ENCODE measurements at places on chromosomes 6 and 20.

GRCh38 chr6:93293460-93293859, 125.9 kb downstream of the EPHA7 start:
- DNase-seq: no peak

GRCh38 chr20:62401331-62401779, 5.7 kb downstream of the CABLES2 start:
- no peak for DNase-seq

- no peak for DNase-seq
Observed at GRCh38 chr20:15886250-15886649, 687.0 kb downstream of the KIF16B start.

DNA sequence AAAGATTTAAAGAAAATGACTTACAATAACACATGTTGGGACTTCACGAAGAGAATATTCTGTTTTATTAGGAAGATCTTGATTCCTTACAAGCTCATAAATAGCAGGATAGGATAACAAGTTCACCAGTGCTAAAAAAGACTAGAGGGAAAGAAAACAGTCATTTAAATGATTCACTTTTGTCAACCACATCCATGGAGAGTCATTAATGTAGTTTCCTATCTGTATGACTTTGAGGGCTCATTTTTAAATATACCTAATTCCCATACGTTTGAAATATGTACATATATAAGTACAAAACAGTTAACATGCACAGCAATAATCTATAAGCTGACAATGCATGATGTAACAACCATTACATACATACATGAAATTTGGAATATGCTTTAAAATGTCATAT, 111.1 kb downstream of the TBC1D32 start:
- DNase-seq: no peak

DNA sequence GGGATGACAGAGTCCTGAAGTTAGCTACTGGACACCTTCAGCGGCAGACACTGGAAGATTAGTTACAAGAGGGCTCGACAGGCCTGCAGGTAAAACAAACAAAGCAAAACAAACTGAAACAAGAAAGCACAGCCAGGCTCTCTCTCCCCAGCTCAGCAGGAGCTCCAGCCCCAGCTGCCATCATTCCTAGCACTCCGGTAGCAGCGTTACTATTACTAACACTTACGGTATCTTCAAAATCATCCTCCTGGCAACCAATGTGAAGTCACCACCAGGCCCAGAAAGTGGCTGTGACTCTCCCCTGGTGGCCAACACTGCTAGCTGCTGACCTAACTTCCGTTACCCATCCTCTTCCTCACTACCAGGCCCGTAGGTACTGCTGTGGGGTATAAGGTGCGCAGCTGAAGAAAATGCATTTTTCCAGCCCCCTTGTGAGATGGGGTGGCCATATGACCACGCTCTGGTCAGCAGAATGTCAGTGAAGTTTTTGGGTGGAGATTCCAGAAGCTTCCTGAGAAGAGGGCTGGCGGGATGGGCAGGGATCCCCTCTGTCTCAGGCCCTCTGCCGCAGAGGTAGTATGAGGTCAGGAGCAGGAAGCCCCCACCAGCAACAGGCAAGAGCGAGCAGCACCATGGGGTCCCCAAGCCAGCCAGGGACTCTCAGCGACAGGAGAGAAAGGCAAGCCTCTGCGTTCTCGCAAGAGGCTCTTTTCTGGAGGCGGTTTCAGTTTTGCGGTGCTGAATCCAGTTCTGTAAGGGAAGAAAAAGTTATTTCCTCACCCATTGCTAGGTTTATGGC, 37.4 kb upstream of the TBXT start:
- no peak for DNase-seq

- no peak for DNase-seq
Observed at GRCh38 chr6:105609375-105609991, 206.6 kb upstream of the PREP start.

- DNase-seq: no peak
Observed at GRCh38 chr20:8414586-8415274, 282.7 kb downstream of the PLCB1 start.

DNA sequence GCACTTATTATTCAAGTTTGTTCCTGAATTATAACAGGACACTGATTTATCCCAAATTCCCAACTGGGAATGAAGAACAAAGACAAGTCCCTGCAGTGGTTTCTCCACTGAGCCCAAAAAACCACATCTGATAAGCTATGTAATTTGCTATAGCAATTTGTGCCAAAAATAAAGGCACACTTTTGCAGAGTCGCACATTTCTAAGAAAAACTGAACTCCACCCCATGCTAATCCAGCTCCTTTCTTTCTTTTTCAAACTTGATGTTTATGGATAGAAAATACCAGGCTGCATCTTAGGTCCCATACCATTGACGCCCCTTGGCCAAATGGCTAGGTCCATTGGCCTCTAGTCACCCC, 170.2 kb upstream of the CITED2 start:
- no peak for DNase-seq

- DNase-seq: no peak
Observed at GRCh38 chr6:15521582-15521981, 141.2 kb downstream of the DTNBP1 start.

- peak; percentile 3 for DNase-seq
Observed at GRCh38 chr20:61117725-61118124, 134.3 kb upstream of the CDH4 start.

- DNase-seq: no peak
Observed at GRCh38 chr20:11117808-11118528, 444.2 kb upstream of the JAG1 start.

- DNase-seq: no peak
Observed at GRCh38 chr6:39931607-39932006, 2.7 kb downstream of the MOCS1 start.

DNA sequence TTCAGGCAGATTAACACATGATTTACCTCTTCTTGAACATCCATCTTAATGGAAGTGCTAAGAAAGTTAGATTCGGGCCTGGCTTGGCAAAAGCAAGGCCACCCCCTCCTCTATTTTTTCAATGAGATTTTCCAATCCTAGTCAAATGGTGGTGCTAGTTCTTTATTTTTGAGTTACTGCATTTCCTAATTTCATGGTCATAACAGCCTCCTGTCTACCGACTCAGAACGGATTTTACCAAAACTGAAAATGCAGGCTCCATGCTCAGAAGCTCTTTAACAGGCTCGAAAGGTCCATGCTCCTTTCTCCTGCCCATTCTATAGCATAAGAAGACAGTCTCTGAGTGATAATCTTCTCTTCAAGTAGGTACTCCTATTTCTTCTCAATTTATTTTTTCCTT, 117.2 kb upstream of the ESR1 start:
- DNase-seq: no peak

DNA sequence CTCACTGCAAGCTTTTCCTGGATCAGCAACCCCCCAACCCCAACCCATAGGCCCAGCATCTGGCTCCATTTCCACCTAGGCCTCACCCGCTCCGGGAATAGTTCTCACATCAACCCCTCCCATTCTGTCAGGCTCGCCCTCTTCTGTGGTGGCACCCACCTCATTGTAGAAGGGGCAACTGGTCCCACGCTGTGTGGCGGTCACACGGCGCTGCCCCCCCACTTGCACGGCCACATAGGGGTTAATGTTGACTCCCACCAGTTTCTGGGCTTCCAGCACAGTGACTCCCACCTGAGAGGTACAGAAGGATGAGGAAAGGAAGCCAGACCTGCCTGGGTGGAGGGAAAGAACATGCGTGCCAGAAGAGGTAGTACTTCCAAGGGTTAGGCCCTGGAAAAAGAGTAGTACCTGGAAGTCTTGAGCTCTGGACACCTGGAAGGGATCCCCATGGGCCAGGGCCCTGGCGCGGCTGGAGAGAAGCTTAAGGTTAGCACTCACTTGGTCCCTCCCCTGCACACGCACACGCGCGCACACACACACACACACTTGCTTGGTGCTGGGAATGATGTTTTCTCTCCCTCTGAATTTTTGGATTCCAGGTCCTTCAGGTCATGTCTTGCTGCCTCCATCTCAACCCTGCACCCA, 12.7 kb upstream of the SPAG4 start:
- no peak for DNase-seq

DNA sequence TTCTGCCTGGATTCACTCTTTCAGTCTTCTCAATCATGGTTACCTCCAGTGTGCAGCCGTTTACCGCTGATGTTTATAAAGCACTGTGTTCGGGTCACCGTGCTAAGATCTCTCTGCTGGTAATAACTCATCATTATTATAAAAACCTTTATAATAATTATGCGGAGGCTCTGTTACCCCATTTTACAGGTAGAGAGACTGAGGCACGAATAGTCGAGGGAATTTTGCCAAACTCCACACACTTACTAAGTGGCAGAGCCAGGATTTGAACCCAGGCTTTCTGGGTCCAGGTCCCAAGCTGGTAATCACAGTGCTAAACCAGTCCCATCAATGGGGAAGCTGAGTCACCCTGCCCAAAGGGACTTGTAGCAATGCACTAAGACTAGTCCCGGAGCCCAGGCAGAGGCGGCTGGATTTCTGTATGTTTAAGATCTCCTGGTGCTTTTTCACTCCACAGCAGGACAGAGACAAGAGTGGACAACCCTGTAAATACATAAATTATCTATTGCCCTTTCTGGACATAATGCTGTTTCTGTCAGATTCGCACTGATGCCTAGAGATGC, 48.1 kb downstream of the SYNJ2 start:
- DNase-seq: no peak

- no peak for DNase-seq
Observed at GRCh38 chr6:135600931-135601330, 103.4 kb upstream of the AHI1 start.

DNA sequence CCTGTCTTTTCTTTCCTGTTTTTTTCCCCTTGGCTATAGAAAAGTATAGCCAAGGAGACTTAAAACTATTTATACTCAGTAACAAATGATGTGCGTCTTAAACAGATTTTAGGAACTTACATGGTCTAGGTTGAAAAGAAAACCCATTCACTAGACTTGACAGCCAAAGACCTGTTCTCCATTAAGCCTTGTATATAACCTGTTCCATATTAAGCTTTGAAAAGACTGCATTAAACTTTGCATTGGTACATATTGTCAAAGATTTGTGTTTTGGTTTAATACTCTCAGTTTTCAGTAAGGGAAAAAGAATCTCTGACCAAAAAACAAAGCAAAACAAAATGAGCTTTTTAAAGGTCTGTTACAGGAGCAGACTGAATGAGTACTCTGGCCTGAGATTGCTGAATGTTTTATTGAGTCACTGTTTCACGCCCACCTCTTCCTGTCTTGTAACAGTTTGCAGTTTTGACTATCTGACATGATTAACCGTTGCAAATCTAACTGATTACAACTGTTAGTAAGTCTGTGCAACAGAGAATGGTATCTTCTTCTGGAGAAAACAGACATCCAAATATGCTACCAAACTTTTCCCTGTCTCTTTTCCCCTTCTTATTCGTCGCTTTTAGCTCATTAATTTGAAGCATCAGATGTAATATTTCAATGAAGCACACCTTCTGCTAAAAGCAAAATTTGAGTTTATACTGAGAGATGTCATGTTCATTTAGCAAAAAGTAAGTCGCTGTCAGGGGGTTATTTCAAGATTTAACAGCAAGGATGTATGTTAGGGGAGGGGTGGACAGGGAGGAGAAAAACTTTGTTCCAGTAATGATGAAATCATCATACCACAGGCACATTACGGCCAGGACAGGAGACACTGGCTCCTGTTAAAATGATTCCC, 59.1 kb upstream of the SUPT3H start:
- DNase-seq: peak; percentile 45
